B cell (primary cell): ENCODE measurements at places on chromosomes 1 and 21.

GRCh38 chr1:33228935-33229487 lies 27.3 kb upstream of the ZNF362 start:
- no peak for DNase-seq

DNA sequence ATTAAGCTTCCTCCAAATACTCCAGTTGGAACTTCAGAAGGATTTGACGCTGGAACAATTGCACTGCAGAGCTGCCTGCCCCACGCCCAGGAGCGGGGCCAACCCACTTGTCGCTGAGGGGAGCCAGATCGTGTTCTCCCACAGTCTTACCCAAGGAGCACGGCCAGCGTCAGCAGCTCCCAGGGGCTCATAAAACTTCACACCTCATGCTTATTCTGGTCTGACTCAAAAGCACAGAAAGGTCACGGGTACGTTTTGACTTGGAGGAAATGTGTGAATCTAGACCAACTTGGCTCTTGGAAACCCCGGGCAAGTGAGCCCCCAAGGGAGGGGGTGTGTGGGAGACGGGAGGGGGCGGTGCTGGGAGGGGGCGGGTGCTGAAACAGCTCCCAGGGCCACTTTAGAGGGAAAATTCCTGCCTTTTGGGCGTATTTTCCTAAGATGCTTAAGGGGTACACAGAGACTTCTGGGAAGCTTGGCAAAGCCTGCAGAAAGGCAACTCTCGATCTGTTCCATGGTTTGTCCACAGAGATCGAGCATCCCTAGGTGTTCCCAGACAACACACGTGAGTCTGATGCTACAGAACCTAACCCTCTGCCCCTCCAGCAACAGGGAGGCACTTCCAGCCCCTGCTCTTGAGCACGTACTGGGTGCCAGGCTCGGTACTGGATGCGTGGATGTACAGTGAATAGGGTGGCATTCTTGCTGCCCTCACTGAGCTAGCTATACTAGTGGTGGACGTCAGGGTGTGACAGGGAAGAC lies 98.9 kb downstream of the DHRS3 start:
- DNase-seq: no peak

GRCh38 chr1:152189657-152190442 lies 30.8 kb upstream of the RPTN start:
- peak; percentile 76 for DNase-seq

- peak; percentile 25 for DNase-seq
Observed at GRCh38 chr1:154324241-154324640, 1.1 kb upstream of the ATP8B2 start.

DNA sequence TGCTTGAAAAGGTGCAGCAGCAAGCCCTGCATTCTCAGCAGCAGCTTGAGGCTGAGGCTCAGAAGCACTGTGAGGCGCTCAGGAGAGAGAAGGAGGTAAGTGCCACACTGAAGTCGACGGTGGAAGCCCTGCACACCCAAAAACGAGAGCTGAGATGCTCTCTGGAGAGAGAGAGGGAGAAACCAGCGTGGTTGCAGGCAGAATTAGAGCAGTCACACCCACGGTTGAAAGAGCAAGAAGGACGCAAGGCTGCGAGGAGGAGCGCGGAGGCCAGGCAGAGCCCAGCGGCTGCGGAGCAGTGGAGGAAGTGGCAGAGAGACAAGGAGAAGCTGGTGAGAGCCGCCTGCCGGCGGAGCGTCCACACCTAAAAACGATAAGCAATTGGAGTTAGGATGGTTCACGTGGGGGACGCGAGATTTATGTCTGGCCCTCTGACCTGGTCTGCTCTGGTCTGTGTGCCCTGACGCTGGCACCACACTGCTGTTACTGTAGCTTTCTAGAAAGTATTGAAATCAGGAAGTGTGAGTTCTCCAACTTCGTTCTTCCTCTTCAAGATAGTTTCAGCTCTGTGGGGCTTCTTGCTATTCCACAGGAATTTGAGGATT lies 26.7 kb upstream of the DIP2A start:
- no peak for DNase-seq

- DNase-seq: no peak
Observed at GRCh38 chr1:64598100-64598571, 128.2 kb downstream of the CACHD1 start.

DNA sequence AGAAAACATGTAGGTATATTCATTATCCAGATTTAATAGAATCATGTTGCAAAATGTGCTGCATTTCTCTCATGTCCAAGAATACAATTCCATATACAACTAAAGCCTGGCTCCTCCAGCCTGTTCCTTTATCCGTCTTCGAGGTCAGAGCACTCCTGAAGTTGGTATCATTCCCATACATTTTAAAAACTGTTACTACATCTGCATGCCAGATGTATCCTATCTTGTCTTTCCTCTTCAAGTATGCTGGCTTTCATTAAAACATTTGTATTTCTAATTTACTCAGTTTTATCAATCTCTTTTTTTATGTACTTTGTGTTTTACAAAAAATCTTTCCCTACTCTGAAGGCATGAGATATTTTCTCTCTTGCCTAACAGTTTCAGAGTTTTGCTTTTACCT lies 536.6 kb upstream of the USP24 start:
- DNase-seq: no peak

- DNase-seq: no peak
Observed at GRCh38 chr1:17669305-17669704, 85.8 kb upstream of the ACTL8 start.

GRCh38 chr21:34889320-34889675 lies 159.8 kb downstream of the RUNX1 start:
- DNase-seq: peak; percentile 79

DNA sequence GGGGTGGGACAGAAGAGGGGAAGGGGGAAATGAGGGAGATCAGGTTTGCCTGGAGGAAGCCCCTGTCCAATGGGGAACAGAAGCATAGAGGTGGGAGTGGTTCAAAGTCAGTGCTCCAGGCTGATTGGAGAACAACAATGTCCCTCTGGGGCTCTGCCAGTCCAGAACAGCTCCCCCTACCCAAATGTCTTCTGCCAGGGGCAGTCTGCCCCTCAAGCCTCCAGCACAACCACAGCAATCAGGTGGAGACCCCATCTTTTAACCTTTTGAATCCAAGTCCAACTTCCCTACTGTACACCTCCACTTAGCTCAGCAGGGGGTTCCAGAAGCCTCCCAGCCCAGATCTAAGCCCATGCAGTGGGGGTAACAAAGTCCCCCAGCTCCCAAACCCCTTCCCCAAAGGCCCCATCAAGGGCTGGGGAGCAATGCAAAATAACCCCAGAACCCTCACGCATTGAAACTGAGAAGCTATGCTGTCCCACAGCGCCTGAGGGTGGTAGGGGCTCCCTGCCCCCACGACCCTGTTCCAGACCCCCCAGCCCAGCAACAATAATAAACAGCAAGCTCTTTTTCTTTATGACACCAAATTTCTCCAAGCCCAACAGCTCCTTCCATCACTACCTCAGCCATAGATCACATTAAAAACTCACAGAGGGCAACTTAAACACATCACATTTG lies 3.3 kb downstream of the AHDC1 start:
- no peak for DNase-seq

DNA sequence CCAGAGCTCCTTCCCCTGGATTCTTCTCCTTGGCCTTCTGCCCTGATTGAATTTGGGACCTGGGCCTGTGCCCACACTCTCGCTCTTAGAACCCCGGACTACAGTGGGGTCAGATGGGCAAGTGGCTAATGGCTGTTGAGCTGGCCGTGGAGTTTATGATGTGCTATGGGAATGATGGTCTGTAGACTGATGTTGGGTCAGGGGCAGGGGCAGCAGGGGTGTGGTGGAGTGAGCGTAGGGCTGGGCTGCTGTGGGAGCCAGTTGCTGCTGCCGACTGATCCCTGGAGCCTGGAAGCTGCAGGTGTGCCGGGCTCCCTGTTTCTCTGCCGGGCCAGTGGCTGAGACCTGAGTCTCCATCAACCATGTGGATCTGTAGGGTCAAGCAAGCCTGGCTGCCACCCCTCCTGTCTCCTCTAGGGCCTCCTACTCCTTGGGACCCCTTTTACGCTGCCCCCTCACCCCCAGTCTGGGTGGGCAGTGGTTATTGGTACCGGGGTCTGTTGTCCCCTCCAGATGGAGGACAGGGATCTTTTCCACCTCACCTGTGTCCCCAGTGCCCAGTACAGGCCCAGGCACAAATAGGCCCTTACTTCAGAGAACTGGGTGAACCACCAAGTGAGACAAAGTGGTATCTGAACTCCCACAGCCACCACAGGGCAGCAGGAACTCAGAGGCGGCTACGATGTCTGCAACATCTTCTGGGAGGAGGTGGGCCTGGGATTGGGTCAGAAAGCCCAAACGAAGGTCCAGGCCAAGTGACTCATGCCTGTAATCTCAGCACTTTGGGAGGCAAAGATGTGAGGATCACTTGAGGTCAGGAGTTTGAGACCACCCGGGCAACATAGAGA lies 5.1 kb downstream of the PODN start:
- no peak for DNase-seq

DNA sequence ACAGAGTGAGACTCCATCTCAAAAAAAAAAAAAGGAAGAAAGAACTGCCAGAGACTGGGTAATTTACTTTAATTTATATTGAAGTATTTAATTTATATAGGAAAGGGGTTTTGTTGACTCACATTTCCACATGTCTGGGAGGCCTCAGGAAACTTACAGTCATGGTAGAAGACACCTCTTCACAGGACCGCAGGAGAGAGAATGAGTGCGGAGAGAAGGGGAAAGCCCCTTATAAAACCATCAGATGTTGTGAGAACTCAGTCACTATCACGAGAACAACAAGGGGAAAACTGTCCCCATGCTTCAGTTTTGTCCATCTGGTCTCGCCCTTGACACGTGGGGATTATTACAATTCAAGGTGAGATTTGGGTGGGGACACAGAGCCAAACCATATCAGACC lies 25.8 kb upstream of the PPP1R8 start:
- DNase-seq: no peak

DNA sequence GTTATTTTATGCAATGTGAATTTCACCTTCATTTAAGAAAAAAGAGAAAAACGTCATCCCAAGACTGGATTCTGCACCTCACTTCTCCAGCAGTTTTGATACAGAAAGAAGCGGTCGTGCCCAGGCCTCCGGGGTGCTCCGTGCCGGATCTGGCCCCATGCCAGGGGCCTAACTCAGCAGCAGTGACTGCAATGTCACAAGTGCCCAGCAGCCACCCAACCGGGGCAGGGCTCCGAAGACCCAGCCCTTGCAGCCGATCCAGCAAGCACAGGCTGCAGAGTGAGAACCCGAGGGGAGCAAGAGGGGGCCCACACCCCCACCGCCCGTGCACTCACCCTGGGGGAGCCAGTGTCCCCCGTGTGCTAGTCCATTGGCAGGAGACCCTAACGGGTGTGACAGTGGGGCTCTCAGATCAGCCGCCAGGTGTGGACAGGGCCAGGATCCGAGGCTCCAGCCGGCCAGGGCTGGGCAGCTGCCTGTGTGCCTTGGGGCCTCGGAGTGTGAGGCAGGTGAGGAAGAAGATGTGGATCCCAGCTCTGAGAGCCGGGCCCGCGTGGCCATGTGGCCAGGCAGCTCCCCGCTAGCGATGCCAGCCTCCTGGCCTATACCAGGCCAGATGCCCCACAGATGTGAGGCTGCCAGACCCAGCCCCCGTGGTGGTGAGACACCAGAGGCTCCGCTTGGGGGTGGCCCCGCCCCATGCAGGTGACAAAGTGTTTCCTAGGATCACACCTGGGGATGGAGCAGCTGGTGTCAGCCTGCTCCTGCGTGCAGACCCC lies 60.6 kb downstream of the MEGF6 start:
- DNase-seq: no peak

DNA sequence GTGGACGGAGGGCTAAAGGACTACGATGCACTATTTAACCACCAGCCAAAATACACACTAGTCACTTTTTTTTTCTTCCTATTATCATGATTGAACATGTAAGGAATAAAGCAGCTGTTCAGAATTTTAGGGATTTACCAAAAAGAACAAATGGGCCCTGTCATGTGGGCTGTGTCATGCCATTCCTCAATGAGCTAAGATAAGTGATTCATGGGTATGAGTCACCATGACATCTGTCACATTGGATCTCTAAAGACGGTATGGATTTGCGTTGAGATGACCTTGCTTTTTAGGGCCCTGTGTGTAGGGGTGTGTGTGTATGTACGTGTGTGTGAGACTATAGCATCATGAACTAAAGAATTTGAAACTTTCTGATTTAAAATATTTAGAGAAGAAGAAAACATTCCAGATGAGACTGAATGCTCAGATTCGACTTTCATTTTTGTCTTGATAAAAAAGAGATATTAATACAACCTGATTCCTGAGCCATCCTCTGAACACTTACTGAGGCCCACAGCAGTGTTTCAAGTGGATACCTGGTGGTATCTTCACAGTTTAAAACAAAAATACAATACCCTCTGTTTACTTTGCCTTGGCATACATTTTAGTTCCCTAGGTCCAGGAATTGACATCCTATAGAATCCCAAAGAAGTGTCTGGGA lies 246.1 kb upstream of the DUSP10 start:
- no peak for DNase-seq
